ENCODE measurements at places on chromosomes 2 and 18. TPM values are rescaled to one million over a fixed set of nuclear protein-coding genes. Genes with fewer than 3 reads are reported as not detected.

DNA sequence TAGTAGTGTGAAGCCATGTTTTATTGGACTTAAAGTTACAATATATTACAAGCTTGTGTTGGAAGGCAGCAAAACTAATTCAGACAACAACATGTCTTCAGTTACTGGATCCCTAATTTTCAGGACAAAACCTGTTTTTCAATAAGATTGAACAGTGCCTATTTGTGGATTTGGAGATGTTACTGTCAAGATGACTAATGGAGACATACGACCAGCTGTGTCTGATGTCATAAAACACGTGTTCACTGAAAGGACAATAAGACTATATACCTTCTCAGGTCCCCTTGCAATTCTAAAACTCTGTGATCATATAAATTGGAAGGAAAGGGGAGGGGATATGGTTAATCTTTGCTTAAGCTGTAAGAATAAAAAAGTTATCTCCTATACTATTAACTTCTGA, 21.7 kb downstream of the METTL21A start:
- no peak for DNase-seq

GRCh38 chr18:61607867-61608266, 274.6 kb downstream of the CDH20 start:
- DNase-seq: no peak

DNA sequence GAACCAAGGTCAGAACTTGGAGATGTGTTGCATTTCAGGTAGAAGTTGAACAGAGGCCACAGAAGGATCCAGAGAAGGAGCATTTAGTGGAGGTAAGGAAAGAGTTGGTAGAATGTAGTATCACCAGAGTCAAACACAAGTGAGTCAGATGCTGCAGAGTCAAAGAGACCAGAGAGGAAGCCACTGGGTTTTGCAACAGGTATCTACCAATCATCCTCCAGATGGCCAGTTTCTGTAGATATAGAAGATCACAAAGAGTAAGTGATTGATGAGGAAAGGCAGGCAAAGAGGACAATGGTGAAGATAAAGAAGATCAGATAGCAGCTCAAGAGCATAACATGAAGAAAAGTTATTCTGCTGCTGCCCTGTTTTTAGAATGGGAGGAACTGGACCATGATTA, 75.9 kb downstream of the GTF3C3 start:
- DNase-seq: no peak

DNA sequence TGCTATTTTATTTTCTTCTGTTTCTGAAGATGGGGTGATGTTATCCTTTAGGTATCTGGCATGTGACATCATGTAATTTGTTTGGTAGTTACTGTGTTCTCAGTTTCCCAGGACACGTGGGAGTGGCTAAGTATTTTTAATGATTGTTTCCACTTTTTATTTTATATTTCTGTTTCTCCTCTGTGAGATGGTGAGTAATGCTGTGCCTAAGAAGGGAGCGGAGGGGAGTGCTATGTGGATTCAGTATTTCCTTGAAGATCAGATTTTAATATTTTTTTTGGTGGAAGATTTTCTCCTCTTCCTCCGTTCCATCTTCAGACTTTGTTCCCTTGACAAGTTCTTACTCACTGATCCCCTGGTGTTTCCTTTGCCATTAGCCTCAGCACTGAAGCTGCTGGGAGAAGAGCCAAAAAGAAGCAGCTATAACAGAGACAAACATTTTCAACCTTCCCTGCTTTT, 180.0 kb upstream of the MMADHC start:
- DNase-seq: peak; percentile 52

- no peak for DNase-seq
Measured at GRCh38 chr18:26536032-26536431, 12.3 kb downstream of the KCTD1 start.

GRCh38 chr2:219633276-219634065, 6.0 kb downstream of the SLC4A3 start:
- no peak for DNase-seq

DNA sequence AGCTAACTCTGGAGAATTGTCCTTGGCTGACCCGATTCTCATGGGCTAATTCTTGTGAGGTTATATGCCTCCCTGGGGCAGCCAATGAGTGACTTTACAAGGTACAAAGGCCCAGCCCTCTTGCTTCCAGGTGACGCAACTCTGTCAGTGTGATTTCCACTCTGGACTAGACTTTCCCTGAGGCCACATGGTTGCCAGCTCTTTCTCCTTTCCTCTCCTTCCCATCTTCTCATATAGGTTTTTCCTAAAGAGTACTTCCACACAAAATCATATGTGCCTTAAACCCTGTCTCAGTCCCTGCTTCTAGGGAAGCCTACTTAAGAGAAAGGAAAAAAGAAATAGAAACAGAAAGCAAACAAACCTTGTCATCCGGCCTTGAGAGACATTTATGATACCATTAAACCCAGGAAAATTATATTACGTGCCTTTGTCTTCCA, 226.2 kb upstream of the ZSWIM2 start:
- no peak for DNase-seq

DNA sequence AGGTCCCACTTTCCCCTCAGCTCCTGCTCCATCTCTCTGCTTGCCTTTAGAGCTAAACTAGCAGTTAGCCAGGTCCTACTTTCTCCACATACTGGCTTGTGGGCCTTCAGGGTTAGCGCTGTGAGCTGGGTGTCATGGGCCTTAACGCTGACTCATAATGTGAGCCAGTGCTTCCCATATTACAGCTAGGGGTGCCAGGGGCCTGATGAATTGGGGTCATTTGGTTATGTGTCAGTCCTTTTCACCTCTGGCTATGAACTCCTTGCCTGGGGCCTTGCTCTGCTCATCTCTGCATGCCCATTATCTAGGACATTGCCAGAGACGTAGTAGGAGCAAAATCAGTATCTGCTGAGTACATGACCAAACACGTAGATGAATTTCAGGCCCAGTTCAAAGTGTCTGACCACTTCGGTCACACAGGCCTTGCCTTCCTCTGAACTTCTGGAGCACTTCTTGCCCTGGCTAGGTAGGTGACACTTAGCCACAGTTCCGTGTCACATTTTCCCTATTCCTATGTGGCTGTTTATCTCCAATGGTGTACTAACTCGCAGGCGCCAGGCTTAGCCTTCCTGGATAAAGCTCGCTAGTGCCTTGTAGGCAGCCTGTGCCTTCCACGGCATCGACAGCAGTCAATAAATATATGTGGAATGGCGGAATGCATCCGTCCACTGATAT, 103.2 kb upstream of the SIX3 start:
- DNase-seq: no peak

- no peak for DNase-seq
Measured at GRCh38 chr18:60905699-60906098, 427.5 kb upstream of the CDH20 start.

GRCh38 chr2:158486970-158487325, 30.2 kb downstream of the PKP4 start:
- DNase-seq: no peak

GRCh38 chr2:215356948-215357461, 45.1 kb downstream of the ATIC start:
- DNase-seq: no peak

DNA sequence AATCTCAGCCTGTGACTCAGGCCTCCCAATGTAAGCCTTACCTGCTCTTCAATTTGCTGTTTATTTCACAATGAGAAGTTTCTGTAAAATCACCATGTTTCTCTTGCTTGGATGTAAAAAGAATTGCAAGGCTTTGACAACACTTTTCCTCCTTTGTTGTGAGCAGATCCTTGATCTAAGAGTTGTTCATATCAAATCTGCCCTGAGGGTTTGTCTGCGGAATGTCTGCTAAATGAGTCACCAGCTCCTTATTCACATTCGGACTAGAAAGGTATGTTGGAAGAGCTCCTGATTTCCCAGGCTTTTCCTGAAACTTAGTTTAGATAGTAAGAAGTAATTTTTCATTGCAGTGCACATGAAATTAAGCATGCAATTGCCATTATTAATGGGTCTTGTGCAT, 268.2 kb upstream of the TCF4 start:
- peak; percentile 77 for DNase-seq

- no peak for DNase-seq
Measured at GRCh38 chr2:191013682-191013931, 364 bp downstream of the STAT1 start.

DNA sequence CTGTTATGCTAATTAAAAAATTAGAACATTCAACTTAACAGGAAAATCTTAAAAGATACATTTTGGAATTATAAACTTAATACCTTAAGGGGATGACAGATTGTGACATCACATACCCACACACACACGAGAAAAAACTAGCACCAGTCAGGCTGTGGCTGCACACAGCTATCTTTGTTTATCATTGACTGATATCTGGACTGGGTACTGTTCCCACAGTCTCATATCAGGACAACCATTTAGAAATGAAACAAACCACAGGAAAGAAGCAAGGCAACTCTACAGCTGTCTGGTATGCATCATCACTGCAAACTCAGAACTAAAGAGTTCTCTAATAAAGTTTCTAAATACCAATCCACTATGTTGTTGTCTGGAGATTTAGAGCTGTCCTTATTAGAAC, 210.9 kb upstream of the SMAD7 start:
- DNase-seq: peak; percentile 17

DNA sequence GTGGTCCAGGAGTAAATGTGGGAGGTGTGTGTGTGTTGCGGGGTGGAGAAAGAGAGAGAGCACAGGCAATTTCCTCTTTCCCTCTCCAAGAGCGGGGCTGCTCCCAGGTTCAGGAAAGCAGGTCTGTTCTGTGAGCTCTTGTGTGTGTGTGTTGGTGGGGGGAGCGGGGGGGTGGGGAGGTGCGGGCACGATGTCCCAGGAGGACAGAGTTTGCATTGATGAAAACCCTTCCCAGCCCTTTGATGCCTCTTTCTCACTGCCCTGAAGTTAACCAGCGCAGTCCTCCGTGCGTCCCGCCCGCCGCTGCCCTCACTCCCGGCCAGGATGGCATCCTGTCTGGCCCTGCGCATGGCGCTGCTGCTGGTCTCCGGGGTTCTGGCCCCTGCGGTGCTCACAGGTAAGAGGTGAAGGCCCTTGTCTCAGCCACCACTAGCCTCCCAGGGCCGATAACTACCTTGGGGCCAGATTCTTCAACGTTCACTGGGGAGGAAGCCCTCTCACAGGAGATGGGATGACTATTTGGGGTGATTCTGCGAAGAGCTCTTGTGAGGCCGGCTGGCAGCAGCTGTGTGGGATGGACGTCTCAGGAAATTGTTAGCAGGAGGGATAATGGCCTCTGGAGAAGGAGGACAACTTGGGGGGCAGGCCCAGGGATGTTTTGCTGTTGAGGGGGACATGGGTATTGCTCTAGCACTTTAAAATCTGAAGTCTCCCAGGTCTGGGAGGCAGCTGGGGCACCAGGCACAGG, at the start of gene SNORC:
SNORC (plus strand) TSS at position 247 of the 748 bp plus-strand sequence; CDS start at position 325, 78 bp downstream.
- DNase-seq: no peak

GRCh38 chr18:62788876-62789275, 73.5 kb downstream of the PHLPP1 start:
- peak; percentile 35 for DNase-seq

DNA sequence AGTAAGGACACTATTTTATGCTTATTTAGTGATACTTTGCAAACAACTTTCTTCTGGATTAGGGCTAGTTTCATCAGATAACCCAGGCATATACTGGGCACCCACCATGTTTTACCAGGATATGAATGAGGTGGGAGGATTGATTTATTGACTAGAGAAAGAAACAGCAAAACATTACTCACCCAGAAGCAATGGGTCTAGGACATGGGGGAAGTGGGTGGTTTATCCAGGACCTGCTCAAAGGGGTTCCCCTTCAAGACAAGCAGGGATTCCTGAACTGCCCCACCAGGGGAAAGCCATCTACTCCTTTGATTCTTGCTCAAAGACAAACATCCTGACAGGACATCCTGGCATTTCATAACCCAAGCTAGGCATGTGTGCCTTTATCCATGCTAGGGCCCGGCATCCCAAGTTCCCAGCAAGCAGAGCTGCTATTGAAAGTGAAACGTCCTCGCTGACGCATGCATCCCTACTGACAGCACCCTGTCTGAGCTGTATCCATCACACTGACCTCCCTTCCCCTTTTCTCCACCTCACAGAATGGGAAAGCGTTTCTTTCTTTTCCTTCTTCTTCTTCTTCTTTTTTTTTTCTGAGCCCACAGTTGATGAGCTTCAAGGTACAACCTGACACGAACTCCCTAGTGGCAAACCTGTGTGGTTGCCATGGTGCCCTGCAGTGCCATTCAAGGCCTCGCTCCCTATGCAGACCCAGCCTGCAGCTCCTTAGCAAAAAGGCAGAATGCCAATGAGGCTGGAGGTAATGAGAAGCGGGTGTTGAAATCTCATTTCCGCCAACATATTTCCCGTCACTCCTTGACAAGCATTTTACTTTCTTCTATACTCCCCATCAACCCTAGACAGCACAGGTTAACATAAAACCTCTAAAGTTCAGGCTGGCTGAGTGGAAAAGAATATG, 70.5 kb downstream of the CLHC1 start:
- DNase-seq: no peak

DNA sequence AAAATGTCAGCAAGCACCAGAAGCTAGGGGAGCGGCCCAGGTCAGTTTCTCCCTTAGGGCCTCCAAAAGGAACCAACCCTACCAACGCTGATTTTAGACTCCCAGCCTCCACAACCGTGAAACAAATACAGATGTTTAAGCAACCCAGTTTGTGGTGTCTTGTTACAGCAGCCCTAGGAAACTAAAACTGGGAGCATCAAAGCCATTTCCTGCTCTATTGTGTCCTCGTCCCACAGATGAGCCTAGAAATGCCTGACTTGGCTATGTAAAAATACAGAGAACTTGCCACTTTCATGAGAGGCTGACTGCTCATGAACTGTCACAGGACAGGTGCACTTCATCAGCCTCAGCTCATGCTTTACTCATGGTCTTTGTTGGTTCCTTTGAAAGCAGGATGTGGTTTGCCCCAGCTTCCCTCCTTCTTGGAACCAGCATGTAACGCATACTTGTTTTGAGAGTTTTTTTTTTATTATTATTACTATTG, 97.6 kb upstream of the SLC39A10 start:
- DNase-seq: peak; percentile 65

GRCh38 chr18:4450065-4450658, 4.9 kb downstream of the DLGAP1 start:
- peak; percentile 41 for DNase-seq

DNA sequence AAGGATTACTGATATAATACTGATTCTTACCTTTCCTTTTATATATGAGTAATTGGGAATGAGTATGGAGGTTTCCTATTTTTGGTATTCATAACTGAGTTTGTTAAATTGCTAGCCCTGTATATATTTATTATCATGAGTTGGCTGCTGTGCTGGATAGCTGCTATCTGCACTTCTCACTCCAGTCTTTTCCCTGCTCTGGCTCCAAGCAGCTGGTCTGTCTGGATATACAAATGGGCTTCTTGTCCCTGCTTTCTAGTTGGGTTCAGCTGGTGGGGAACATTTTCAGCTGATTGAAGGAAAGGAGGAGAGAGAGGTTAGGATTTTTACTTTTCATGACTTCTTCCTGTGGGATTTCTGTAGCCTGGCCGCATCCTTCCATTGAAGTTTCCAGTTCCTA, 41.2 kb downstream of the AGFG1 start:
- peak; percentile 22 for DNase-seq

The SPP2 gene
- total RNA-seq: not detected

The TMEM178A gene
- 3.9 TPM for total RNA-seq

The ACP1 gene
- total RNA-seq: 99.7 TPM

The NGEF gene
- 1.2 TPM for total RNA-seq

The GKN2 gene
- total RNA-seq: 0.96 TPM

The EGR4 gene
- 1.4 TPM for total RNA-seq

The NRBP1 gene
- total RNA-seq: 89.3 TPM

The SERPINB11 gene
- 16.6 TPM for total RNA-seq

The TMEM200C gene
- total RNA-seq: 5.1 TPM

The AGFG1 gene
- 33.9 TPM for total RNA-seq

The SULT1C4 gene
- 17.1 TPM for total RNA-seq

The SESTD1 gene
- 34.2 TPM for total RNA-seq

The MARCHF4 gene
- total RNA-seq: 1.9 TPM

The AMER3 gene
- 1.2 TPM for total RNA-seq

The L3MBTL4 gene
- total RNA-seq: 14.9 TPM

Measured in umbilical cord (tissue), 2 donors.